Stimulated activated CD8-positive, alpha-beta memory T cell treated with anti-CD3 and anti-CD28 coated beads, Interleukin-7, amount 100 ng/mL, for 1 hour (primary cell): ENCODE measurements at places on chromosomes 11 and 22.

GRCh38 chr11:110715541-110715940 lies 3.3 kb upstream of the ARHGAP20 start:
- DNase-seq, result no peak

DNA sequence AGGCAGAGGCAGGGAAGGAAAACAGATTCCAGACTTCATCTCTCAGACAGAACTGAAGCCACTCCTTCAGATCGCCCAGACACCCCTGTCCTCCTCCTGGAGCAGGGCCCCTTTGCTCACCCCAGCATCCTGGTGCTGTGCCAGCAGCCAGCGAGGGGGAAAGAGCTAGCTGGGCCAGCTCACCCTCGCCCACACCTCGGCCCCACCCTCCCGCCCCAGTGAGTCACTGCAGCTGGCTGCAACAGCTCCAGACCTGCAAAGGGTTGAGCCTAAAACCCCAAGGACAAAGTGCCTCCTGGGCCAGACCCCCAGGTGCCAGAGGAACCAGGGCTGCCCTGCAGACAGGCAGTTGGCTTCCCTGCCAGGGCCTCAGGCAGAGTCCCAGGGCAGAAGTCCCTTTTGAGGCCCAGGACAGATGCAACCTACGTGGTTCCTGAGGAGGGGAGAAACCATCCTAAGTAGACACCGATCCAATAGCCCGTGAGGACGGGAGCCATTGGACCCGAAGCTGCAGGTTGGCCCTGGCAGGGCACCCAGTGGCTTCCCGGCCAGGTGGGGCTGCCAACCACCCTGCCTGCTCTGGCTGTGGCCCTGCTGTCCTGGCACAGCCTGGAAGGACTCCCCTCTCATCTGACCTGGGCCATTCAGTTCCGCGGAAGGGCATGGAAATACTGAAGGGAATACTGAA lies 7.2 kb downstream of the AHNAK start:
- DNase-seq, result no peak

DNA sequence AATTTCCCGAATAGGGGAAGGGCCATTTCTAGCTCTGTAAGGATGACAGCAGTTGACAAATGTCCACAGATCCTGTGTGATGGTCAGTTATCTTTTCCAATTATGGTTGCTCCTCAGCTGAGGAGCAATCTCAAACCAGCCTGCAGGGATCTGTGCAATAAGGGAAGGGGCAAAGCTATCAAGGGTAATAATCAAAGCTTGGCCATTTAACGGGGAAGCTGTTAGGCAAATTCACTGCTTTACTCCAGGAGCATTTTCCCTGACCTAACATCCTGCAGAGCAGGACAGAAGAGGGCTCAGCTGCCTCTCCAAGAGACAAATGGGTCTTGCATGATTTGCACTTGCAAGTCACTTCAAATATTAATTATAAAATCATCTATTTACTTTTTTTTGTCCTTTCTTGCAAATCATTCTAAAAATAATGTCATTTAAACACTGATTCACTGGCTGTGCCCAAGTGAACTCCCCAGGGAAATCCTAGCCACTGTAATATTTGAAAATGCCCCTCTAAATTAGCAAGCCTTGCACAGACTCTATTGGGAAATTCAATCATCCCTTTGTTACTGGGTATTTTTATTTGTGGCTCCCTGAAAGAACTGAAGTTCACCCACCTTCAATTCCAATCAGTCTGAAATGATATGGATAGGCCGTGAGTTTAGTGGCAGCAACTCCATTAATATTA lies 1256.7 kb downstream of the LRRC4C start:
- no peak for DNase-seq

DNA sequence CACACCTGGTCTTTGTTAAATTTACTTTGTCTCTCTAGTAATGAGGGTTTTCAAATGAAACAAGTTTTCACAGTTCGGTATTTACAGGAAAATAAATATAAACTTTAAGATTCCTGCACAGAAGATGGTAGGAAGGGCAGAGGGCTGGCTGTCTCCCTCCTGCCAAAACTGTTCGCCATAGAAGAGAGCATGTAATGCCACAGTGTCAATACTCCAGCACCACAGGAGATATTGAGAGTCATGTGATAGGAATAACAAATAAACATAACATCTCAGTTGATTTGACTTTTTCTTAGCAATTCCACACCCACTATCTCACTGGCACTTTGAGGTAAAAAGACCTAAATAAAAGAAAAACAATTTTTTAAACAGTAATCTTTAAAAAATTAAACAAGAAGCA lies 100.9 kb downstream of the MRTFA start:
- DNase-seq, result no peak

- no peak for DNase-seq
Observed at GRCh38 chr11:84465040-84465439, 1162.1 kb downstream of the DLG2 start.

- no peak for DNase-seq
Observed at GRCh38 chr11:133896028-133896427, 50.7 kb upstream of the SPATA19 start.

DNA sequence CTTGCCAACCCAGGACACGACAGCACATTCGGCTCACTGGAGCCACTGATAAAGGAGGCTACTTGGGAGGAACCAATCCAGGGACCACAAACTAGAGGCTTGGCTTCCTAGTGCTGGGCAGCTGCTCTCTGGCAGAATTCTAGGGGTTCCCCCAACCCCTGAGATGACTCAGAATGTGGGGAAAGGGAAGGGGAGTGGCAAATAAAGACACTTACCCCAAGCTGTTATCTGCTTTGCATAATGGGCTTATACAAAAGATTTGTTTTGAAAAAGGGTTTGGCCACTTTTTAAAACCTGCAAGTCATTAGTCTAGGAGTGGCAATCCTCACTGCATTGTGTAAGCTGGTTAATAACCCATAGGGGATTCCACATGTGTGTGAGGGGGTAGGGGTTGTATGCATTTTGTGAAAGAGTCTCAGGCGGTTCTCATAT lies 64.1 kb upstream of the LMO1 start:
- no peak for DNase-seq

DNA sequence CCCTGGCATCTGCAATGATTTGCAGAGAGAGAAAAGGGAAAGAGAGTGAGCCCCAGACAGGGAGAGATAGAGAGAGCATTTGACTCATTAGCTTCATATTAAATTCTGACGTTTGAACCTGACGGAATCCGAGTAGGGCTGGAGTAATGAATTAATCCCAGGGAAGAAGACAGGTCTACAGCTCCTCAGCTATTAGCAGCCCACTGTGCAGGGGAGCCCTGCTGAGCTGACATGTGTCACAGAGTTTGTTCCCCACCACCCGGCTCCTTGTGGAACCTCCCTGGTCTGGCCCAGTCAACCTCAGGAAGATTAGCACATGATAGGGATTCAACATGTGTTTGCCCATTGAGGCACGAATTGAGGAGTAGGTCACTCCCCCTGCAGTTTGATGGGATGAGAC lies 404.0 kb downstream of the BUD13 start:
- no peak for DNase-seq

- no peak for DNase-seq
Observed at GRCh38 chr22:24503843-24504338, 8.8 kb downstream of the UPB1 start.

DNA sequence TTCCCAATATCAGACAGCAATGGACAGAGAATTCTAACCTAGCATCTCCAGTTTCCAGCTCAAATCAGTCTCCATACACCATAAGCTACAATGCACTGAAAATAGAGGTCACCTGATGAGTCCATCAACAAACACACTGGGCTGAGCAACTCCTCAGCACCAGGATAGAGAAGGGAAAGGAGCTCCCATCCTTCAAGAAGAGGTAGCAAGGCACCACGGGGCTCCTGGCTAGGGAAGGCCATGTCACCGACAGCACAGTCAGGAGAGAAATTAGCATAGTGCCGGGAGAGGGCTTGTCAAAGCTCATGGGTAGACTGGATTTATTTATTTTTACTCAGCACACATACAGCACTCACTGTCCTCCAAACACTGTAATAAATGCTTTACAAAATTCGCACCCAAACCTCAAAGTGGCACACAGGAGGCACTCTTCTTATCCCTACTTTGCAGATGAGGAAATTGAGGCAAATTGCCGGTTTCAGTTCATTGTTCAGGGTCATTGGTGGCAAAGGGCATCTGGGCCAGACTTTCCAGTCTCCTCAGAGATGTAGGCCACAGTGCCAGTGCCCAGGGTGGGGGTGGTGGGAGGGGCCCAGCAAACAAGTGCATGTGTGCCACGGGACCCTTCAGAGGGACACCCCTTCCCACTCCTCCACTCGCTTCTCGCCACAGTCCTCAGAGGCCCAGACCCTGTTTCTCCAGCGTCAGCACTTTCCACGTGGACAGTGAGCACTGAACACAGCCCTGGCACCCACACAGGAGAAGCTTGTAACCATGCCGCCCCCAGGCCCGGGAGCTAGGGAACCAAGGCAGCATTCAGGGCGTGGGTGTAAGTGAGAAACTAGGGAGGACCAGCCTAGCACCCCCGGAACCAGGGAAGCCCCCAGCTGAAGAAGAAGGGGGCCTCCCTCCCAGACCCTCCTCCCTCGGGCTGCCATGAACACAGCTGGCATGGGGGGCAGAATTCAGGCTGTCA lies 1417.4 kb downstream of the TBC1D22A start:
- DNase-seq, result no peak

DNA sequence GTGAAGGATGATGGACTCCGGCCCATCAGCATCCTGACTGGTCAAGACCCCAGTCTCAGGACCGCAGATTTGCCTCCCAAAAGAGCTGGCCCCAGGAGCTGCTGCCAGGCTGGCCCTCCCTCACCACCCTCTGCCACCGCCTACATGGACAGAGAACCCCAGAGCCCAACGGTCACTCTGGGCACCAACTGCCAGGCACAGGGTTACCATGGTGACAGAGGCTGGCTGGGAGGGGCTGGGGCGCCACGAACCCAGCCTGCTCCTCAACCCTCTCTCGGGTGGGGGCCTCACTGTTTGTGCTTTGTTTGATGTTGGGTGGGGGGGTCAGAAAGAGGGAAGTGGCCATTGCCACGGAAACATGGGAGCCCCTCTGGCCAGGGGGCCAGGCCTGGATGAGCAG lies 55.8 kb downstream of the ELFN2 start:
- no peak for DNase-seq

GRCh38 chr11:112958670-112959069 lies 2.5 kb upstream of the NCAM1 start:
- no peak for DNase-seq

DNA sequence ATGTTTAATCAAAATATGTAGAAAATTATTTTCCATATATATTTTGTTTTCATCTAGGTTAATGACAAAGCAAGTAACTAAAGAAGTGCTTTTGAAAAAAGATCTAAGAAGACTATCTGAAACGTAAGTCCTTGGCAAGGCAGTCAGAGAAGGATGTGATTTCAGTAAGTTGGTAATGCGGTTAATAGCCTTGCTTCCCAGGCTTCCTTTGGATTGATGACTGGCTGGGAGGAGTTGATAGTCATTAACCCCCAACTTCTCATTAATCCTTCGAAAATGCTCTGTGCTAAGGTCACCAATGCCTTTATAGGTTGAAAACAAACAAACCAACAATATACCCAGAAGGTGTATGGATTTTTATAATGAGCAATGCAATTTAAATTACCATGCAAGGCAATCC lies 1326.5 kb downstream of the LRRC4C start:
- DNase-seq, result no peak

GRCh38 chr11:75495749-75496304 lies 29.9 kb downstream of the GDPD5 start:
- no peak for DNase-seq

GRCh38 chr22:46111645-46112306 lies 38.5 kb upstream of the PPARA start:
- DNase-seq, result no peak
